Ascending aorta (tissue), 2 donors: ENCODE measurements at places on chromosomes 2 and 18.

DNA sequence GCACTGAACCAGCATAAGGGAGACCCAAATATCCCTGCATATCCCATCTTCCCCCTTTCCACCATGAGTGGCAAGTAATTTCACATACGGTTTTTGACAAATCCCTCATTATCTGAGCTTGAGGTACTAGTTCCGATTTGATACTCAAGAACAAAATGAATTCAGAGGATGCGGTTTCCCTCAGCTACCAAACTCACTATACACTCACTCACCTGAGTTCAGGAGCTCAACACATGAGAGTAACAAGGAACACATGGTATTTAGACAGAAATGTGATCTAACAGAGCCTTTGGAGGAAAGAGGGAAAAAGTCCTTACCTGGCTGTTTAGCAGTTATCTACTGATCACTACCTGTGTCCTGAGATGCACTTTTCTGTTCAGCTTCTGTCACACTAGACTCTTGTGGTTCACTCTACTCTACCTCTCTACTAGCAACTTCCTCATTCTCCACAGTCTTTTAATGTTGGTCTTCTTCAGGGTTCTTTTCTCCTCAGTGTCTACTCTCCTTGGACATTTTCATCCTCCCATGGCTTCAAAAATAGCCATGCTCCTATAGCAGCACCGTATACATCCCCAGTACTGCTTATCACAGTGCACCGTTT, 25.1 kb downstream of the ASXL2 start:
- no peak for DNase-seq

DNA sequence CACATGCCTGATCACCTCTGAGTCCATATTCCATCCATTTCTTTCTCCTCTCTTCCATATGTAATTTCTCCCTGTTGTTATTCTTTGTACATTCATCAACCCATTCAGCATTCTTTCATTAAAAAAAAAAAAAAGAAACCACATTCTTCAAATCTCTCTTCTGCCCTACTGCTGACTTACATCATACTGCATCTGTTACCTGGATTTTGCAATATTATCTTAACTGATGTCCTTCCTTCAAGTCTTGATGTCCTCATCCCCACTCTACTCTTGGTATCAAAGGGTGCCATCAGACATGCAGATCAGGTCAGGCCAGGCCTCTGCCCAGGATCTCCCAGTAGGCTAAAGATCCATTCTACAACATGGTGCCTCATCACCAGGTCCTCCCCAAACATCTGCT, 90.6 kb downstream of the SGPP2 start:
- no peak for DNase-seq

DNA sequence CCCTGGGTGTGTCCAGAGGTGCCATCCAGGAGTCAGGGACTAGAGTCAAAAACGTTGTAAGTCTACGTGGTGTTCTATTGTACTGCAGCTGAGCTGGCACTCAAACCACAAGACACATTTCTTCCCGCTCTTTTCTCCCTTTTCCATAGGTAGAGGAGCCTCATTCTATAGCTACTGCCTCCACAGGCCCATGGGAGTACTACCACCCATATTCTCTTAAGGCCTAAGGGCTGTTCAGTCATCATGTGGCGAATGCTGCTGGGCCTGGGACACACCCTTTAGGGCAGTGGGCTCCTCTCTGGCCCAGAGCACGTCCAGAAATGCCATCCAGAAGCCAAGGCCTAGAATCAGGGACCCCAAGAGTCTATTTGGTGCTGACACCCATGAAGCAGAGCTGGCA, 1271.7 kb downstream of the CNTNAP5 start:
- DNase-seq: no peak

GRCh38 chr18:3665780-3666525, 216.0 kb downstream of the TGIF1 start:
- DNase-seq: peak; percentile 31

DNA sequence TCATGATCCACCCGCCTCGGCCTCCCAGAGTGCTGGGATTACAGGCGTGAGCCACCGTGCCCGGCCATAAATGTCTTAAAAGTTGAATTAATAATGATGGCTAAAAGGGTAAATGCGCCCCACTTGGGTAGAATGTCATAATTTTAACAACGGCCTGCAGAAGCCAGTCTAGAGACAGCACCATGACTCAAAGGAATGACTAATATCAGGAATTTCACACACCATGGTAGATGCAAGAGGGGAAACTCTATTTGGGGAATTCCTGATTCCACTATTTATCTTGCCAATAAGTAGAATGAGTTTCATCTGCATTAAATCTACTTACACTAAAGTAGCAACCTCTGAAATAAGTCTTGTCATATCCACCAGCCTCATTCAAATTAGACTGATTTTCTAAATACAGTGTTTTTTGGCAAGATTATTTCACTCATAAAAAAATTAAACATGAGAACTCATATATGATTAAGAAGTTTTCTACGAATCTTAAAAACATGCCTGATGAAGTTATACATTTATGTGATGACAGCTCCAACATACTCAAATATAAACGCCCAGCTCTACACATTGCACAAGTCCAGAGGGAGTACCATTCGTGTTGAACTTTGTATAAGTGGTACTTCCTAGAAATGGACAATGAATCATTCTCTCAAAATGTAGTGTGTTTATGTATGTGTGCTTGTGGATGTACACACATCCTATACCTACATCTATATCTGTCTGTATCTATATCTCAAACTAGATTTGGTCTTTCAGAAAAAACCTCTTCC, 309.7 kb downstream of the IRS1 start:
- no peak for DNase-seq

GRCh38 chr18:46061387-46061786, 10.7 kb downstream of the PSTPIP2 start:
- no peak for DNase-seq

DNA sequence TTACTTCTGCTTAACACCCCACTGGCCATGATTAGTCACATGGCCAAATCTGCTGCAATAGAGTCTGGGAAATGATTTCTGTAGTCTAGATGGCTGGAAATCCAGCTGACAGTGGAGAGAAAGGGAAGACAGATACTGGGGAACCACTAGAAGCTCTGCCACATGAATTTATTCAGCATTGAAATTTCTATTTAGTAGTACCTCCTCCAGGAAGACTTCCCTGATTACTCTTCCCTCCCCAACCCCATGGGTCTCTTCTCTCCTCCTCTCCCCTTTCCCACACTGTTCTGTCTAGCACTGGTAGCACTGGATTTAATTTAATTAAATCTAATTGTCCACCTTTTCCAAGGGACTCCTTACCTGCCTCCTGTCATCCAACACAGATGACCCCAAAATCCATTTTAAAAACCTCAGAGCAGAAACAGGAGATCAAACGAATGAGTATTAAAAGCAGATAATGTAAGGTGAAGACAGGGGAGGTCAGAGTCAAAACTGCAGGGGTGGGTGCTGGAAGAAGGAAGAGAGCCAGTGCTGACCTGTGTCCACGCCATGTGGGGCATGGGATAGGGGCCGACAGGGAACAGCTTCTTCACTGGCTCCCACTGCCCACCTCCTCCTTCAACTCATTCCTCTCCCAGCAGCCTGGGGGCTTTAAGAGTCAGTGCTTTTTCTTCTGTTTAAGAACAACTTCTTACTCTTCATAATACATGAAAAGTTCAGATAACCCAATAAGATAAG, 169.2 kb upstream of the HS6ST1 start:
- no peak for DNase-seq

DNA sequence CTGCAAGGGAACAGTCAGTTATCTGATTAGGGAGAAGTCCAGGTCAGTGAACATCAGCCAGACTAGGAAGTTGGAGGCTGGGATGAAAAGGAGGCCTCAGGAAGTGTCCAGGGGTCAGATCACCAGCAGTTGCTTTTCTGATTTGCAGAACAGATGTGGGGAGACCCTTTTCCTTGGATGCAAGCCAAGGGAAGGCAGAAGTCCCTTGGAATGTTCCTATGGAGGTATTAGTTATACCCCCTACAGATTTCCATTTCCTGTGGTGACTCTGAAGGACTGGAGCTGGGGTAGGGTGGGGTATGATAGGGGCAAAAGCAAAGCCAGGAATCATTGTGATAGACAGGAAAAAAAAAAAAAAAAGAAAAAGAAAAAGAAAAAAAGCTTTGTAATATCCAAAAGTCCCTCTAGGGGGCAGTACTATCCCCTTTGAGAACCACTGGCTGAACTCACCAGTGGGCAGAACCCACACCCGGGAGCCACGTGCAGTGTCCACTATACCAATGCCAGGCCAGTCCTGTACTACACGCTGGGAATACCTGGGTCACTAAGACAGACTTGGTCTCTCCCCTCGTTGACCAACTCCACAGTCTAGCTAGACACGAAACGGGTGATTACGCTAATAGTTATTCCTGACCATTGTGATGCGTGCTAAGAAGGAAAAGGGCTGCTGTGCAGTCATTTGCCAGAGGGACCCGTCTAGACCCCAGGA, 7.4 kb downstream of the DYSF start:
- peak; percentile 62 for DNase-seq

DNA sequence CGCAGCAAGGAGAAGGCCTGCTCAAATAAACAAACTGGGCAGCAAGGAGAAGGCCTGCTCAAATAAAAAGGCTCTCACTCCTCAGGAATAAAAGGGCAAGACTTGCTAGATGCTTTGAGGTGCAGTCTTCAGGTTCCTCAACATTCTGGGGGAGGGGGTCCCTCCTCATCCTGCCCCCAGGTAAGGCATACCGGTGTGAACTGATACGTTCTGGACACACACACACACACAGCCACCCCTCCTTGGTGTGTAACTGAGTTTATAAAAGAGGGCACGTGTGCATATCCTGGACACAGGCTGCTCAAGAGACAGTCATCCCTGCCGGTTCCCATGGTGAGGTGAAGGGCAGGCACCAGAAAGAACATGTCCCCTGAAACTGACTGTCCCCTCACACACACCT, 4.5 kb downstream of the TEX261 start:
- no peak for DNase-seq

- DNase-seq: peak; percentile 80
Measured at GRCh38 chr2:16656784-16657391, 8.7 kb downstream of the CYRIA start.

DNA sequence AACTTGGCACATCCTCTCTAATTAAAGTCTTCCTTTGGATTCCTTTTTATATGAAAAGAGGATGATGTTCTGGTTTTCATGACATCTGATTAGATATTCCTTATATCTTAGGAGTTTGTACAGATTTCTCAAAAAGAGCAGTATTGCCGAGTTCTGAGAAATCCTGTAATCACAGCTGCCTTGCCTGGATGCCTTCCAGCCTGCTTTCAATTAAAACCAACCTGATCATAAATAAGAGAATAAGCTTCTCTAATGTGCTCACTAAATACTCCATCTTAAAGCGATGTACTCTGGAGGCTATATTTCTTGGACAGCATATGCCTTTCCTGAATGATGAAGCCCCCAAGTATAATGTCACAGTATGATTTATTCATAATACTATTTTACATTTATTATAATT, 1203.8 kb upstream of the PIK3C3 start:
- DNase-seq: no peak

DNA sequence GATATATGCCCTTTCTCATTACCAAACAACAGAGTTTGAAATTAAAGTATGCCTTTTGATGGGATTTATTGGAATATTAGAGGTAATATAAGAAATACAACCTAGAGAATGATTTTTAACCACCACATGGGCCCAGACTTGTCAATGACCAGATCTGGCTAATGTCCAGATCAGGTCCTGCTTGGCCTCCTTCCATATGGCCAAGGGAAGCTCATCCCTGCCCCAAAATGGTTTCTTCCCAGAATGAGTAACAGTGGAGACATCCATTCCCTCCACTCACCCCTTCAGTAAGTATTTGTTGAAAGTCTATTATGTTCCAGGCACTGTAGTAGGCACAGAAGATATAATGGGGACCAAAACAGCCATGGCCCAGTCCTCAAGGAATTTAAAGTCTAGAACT, 54.9 kb downstream of the ANTXR1 start:
- DNase-seq: no peak

- no peak for DNase-seq
Measured at GRCh38 chr2:47697000-47697601, 85.8 kb upstream of the MSH6 start.

DNA sequence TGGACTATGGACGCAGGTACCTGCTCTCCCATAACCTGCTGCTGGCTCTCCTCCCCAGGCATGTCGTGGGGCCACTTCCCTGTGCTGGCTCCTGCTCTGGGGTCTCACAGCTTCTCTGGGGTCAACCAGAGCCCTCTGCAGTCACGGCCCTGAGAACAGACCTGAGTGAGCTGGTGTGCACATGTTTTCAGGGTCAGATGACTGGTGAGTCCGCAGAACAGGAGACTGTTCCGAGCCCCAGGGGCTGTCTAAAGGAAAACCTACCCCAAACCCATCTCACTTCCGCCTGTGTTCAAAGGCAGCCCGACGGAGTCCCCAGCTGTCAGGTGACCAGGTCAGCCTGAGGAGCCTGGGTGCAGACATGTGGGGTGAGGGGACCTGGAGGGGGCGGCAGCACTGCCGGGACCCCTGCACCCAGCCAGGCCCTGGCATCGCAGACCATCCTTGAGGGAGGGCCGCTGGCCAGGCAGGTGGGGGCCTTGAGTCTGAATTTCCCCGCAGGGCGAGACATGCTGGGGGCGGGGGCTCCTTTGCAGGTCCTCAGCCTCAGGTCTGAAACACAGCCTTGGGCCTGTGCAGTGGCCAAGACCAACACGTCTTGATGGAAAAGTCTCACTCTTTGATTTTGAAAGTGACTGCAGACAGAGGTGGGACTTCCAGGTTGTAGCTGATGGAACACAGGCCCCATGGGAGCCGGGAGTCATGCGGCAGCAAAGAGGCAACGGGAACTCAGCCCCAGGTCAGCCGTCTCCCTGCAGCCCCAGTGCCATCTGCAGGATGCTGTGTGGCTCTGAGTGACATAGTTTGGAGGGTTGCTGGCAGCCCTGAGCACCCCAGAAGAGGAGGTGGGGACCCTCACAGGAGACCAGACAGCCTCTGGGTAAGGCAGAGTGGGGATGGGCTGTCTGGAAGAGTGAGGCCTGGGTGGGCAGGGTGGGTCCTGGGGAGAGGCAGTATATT, 65.3 kb downstream of the TWIST2 start:
- no peak for DNase-seq

DNA sequence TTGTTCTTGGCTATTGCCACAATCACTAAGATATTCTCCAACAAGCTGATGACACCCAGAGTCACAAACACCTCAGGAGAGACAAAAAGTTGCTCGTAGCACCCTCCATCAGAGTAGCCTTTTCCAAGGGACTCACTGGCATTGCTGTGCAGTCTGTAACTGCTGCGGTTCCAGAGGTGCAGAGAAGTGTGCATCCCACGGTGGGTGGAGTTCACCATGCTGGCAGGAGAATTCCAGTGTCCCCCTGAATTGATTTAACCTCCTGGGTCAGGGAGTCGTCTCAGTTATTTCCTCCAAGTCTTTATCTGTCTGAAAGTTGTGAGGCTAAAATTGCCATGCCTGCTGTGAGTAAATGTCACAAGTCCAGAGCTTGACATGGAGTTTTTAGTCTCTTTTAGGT, 443 bp downstream of the MC4R start:
- no peak for DNase-seq
